ENCODE measurements at places on chromosomes 1 and 21.

DNA sequence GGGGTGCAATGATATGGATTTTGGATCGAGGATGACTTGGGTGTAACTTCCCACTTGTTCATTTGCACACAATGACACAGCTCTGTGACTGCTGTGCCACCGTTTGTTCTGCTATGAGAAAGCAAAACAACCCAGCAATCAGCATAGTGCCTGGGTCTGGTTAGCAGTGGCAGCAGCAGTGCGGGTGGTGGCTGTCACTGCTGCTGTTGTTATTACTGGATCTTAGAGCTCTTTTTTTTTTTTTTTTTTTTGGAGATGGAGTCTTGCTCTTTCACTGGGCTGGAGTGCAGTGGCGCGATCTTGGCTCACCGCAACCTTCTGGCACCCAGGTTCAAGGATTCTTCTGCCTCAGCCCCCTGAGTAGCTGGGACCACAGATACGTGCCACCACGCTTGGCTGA, 56.9 kb downstream of the TBCE start:
- H3K4me1 ChIP-seq: no peaks in the 10 kb centered on the region
- H3K4me3 ChIP-seq: no peak overlapping the region
- no peaks in the 10 kb centered on the region for H3K36me3 ChIP-seq
- H3K27ac ChIP-seq: no peak overlapping the region
- no peak for DNase-seq

DNA sequence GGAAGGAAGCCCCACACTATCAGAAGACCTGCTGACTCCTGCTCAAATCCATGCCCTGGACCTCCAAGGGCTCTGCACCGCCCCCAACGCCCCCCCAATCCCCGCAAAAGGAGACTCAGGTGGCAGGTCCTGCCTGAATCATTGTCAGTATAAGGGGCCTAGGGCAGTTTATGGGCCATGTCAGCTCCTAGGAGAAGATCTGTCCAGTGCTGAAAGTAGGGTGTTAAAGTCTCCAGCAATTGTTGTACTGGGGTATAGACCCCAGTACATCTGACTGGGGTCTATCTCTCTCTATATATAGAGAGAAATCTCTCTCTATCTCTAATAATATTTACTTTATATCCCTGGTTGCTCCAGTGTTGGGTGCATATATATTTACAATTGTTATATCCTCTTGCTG, 12.1 kb upstream of the OLIG2 start:
- H3K4me1 ChIP-seq: no peaks in the 10 kb centered on the region
- no peak for DNase-seq
- H3K27me3 ChIP-seq: no peaks in the 10 kb centered on the region
- no peak overlapping the region for H3K4me3 ChIP-seq
- H3K27ac ChIP-seq: no peak overlapping the region

DNA sequence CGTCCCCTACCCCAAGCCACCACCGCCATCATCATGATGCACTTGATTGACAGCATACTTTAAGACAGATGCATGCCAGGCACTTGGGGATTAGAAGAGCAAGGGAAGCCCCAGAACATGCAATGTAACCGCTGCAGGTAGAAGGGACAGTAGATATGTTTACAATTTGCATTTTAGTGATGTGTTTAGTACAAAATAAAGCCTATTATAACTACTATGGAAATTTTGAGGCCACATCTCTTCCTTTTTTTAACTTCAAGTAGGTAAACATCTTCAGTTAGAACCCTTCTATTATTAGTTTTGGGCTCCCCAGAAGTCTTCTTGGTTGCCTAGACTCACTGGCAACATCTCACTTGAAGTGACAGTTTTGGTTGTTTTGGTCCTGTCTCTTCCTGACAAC, 25.3 kb downstream of the CR1L start:
- H3K27ac ChIP-seq: no peak overlapping the region
- H3K27me3 ChIP-seq: peaks cover 15% of the 10 kb centered on the region

DNA sequence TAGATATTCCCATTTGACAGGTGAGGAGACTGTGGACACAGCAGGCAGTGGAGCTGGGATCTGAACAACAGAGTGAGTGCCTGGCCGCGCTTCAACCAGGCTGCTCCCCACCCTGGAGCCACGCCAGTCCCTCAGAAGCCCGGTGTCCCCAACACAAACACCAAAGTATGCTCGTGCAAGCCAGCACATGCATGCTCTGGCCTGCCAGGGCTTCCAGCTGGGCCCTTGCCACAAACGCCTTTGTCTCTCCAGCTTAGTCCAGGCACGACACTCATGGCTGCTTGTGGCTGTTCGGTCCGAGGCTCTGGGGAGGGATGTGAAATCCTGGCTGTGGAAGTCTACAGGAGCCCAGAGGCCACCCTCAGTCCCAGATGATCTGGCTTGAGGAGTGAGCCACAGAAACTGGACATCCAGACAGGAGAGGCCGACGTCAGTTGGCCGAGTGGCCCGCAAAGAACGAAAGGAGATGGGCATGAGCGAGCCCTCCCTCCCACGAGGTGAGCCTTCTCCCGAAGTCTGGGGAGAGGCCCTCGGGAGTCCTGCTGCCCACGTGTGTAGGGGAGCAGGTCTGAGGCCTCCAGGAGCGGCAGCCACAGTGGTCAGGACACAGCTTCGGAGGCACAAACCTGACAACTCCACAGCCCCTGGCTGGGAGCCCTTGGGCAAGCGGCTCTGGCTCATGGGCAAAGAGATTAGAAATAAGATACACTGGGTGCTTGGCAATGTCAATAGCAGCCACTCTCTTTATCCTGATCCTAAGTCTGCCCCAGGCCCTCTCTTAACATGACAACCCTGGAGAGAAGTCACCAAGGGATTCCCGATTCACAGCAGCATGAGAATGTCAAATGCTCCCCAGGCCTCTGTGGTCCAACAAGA, 117.1 kb upstream of the IFFO2 start:
- no peaks in the 10 kb centered on the region for H3K27me3 ChIP-seq
- no peak overlapping the region for H3K4me3 ChIP-seq
- H3K4me1 ChIP-seq: peaks cover 52% of the 10 kb centered on the region
- no peak for DNase-seq

DNA sequence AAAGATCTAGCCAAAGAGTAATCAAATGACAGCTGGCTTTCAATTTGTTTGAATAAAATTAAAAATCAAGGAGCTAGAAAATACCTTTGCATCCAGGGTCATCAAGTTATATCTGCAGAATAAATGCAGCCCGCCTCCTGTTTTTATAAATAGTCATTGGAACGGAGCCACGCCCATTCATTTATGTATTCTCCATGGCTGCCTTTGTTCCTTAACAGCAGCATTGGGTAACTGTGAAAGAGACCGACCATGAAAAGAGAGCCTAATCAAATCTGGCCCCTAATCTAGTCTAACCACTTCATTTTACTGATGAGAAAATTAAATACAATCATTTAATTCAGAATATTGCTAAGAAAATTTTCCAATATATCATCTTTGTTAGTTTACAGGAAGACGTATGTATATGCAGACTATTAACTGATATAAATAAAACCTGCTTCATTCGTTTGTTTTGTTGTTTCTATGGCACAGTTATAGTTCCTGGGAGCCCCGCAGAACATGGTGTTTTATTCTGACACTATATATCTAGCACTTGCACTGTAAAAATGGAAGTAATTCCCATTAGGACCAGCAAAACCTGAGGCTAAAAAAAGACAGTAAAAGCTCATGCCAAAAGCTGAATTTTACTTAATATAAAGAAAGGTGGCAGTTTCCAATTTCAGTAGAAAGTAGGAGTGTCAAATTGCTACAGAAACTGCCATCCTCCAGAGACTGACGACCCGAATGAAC, 111.8 kb upstream of the PALMD start:
- DNase-seq: no peak
- no peaks in the 10 kb centered on the region for H3K27me3 ChIP-seq
- H3K27ac ChIP-seq: no peak overlapping the region

DNA sequence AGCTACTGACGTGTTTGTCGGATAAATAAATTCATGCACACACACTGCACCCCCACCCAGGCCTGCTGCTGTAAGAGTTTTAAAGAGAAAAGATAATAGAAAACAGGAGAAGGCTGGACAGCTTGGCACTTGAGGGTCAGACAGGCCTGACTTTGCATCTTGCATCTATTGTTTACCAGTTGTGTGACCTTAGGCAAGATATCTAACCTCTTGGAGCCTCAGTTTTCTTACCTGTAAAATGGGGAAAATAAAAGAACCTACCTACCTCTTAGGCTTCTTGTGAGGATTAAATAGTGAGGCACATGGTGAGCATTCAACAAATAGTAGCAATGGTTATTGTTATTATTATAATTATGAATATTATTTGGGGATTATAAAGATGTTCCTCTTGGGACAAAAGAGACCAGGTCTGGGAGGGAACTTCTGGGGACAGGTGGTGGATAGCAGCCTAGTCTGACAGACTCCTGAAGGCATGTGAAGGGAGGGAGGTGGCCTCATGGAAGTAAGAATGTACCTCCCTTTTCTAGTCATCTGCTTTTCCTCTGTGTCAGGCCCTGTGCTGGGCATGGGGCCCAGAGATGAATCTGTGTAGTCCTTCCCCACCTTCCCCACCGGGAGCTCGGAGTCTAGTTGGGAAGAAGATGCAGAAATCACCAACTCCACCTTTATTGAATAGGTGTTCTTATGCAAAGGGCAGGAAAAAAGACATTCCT, 18.3 kb upstream of the EPB41 start:
- H3K4me1 ChIP-seq: peaks cover 23% of the 10 kb centered on the region
- H3K36me3 ChIP-seq: no peaks in the 10 kb centered on the region
- no peak overlapping the region for H3K27ac ChIP-seq
- no peak overlapping the region for H3K4me3 ChIP-seq

DNA sequence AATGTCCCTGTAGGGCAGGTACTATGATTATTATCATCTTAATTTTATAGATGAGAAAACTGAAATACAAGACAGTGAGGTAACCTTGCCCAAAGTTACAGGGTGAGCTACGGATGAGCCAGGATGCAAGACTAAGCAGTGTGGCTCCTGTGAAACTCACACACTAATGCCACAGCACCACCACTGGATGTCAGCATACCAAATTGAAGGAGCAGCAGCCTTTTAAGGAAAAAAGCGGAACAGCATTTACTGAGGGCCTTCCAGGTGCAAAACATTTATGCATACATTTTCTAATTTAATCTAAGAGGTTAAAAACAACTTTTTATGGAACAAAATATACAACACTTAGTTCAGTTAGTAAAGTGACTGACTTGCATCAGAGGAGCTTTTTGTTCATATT, 41.7 kb downstream of the SEC16B start:
- H3K36me3 ChIP-seq: peaks cover 3% of the 10 kb centered on the region
- H3K4me3 ChIP-seq: no peak overlapping the region
- no peak for DNase-seq
- H3K4me1 ChIP-seq: no peaks in the 10 kb centered on the region

- H3K4me1 ChIP-seq: peaks cover 20% of the 10 kb centered on the region
- no peak overlapping the region for H3K4me3 ChIP-seq
- H3K27me3 ChIP-seq: no peaks in the 10 kb centered on the region
- no peak overlapping the region for H3K27ac ChIP-seq
Observed at GRCh38 chr1:182610606-182611194, 6.5 kb upstream of the RGS16 start.

DNA sequence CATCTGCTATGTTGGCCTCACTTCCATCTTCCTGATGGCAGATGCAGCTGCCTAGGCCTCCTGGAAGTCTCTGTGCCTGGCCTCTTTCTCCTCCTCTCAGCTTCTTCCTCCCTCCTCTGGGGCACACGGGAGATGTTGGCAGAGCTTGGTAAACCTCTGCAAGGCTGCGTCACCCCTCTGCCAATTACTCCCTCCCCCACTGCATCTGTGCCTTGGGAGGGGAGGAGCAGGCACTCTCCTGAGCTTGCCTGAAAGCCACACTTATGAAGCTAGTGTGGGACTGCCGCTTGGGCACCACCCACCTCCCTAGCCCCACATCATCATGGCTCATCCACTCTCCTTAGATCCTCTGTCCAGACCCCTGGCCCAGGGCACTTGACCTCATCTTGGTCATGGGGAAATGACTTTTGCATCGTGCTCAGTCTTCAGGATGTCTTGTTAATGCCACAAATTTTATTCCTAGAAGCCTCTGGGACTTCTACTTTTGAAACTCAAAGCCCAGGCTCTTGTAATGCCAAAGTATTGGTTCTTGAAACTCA, 7.3 kb upstream of the TMEM51 start:
- H3K4me3 ChIP-seq: no peak overlapping the region
- H3K36me3 ChIP-seq: no peaks in the 10 kb centered on the region
- no peak for DNase-seq
- H3K4me1 ChIP-seq: no peaks in the 10 kb centered on the region

DNA sequence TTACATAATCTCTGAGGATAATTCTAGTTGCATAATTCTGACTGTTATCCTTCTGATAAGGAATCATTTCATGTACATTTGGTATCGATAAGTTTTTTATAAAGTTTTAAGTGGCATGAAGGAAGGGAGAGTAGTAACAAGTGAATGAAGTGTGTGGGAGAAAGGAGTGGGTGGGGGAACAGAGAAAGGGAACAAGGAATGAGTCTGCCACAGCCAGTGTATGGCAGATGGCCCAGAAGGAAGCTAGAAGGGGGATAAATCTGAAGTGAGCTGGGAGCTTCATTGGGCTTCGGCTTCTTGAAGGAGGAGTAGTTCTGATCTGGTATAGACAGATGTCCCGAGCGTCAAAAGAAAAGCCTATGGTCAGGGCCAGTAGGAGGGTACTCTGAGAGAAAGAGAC, 18.6 kb downstream of the ZBTB40 start:
- H3K4me3 ChIP-seq: no peak overlapping the region
- no peak overlapping the region for H3K27ac ChIP-seq
- H3K4me1 ChIP-seq: peaks cover 21% of the 10 kb centered on the region
- no peaks in the 10 kb centered on the region for H3K27me3 ChIP-seq

GRCh38 chr1:101379950-101380349, 143.1 kb downstream of the S1PR1 start:
- no peaks in the 10 kb centered on the region for H3K4me1 ChIP-seq
- no peak overlapping the region for H3K4me3 ChIP-seq
- no peak overlapping the region for H3K27ac ChIP-seq
- no peak for DNase-seq
